GF-D8 (cell line): ENCODE measurements at places on chromosomes 11 and 22.

GRCh38 chr11:33651555-33651954 is 49.1 kb downstream of the C11orf91 start:
- DNase-seq = no peak

- no peak for DNase-seq
Observed at GRCh38 chr11:27254744-27255446, 108.1 kb downstream of the CCDC34 start.

GRCh38 chr11:44892843-44893242 is 57.8 kb downstream of the TP53I11 start:
- DNase-seq = no peak

DNA sequence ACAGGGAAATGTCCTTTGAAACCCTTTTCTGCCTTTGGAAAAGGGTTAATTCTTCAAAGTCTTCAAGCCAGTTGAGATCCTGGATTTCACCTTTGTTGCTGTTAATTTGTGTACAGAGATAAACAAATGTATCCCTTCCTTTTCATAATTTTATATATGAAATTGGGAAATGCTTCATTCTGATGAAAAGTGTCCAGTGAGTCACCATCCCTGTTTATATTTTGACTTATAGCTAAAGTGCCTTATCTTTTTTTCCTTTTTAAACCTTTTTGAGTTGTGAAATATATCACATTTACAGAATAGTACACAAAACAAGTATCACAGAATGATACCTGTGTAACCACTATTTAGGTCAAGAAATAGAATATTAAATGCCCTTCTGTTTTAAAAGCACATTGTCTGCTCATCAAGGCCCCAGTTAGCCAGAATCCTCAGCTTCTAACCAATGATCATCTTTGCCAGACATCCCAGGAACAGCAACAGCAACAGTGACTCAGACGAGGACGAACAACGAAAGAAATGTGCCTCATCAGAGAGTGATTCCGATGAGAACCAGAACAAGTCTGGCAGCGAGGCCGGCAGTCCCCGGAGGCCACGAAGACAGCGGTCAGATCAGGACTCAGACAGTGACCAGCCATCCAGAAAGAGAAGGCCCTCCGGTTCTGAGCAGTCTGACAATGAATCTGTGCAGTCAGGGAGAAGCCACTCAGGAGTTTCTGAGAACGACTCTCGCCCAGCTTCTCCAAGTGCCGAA is 27.3 kb downstream of the CTR9 start:
- DNase-seq = no peak

DNA sequence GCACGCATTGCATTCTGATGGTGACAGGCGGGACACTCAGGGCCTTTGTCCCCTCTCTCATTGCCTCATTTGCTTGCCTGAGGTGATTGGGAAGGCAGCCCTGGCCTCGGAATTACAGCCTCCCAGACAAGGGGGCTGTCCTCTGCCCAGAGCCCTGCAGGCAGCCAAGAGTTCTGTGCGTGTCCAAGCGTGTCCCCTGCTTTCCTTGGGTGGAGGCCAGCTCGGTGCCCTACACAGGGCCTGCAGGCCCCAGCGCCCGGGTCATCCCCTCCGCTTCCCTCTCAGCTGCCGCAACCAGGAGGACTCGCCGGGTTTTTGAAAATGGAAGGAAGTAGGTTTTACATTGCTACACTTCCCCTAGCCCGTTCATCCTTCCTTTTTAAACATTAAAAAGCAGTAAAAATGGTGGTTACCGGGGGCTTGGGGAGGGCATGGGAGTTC is 1.9 kb downstream of the GRAMD4 start:
- peak; percentile 89 for DNase-seq

GRCh38 chr22:41043722-41044121 is 48.7 kb upstream of the EP300 start:
- peak; percentile 86 for DNase-seq

- DNase-seq = no peak
Observed at GRCh38 chr11:110951037-110951949, 239.1 kb upstream of the ARHGAP20 start.

DNA sequence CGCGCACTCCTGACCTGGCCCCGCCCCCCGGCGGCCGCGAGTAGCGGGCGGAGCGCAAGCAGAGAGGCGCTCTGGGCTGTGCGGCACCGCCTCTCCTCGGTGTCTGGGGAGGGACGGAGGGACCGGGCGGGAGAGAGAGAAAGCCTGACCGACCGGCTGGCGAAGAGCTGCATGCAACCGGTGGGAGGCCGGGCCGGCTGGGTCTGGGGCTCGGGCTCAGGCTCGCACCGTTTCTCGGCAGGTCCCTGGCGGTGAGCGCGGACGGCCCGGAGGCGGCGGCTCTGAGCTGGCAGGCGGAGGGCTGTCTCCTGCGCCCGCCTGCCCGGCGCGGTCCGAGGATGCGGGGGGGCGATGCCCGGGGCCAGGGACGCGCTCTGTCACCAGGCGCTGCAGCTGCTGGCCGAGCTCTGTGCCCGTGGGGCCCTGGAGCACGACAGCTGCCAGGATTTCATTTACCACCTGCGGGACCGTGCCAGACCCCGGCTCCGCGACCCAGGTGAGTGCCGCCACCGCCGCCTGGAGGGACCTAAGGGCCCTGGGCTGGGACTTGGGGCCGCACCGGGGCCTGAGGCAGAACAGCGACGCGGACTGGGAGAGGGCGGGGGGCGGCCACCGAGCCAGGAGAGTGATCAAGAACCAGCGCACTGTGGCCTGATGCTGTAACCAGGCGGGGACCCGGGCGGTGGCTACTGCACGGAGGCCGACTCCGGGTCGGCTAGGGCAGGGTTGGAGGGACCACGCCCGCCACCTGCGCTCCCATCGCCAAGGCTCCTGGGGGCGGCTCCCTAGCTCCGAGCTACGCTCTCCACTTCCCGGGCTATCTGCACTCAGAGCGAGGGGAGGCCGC is at the start of gene SYT9:
Gene SYT9 (plus strand): TSS at position 69 of the 847 bp plus-strand sequence. CDS start 283 bp downstream, at position 352.
- DNase-seq = no peak

GRCh38 chr22:40019100-40019499 is 24.3 kb downstream of the FAM83F start:
- DNase-seq = no peak

- DNase-seq = no peak
Observed at GRCh38 chr22:36781656-36782627, 6.0 kb upstream of the IFT27 start.

- DNase-seq = no peak
Observed at GRCh38 chr11:23897453-23898286, 599.2 kb upstream of the LUZP2 start.

GRCh38 chr22:33975841-33976240 is 55.6 kb upstream of the LARGE1 start:
- DNase-seq = no peak

DNA sequence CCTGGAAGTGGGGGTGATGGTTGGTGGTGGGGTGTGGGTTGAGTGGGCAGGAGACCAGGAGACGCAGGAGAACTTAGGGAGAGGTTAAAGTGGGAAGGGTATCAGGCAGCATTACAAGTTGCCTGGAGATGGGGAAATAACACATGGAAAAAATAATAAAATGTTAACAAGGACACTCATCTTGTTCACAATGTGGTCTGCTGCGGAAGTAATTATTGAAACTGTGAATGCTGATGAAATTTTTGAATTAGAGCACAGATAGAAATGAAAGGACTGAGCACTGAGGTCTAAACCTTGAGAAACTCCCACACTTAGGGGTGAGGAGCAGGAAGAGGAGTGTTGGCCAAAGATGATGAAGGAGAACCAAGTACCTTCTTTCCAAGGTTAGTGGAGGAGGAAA is 346.0 kb upstream of the PLET1 start:
- no peak for DNase-seq

GRCh38 chr22:38819387-38819940 is 24.4 kb downstream of the NPTXR start:
- no peak for DNase-seq

DNA sequence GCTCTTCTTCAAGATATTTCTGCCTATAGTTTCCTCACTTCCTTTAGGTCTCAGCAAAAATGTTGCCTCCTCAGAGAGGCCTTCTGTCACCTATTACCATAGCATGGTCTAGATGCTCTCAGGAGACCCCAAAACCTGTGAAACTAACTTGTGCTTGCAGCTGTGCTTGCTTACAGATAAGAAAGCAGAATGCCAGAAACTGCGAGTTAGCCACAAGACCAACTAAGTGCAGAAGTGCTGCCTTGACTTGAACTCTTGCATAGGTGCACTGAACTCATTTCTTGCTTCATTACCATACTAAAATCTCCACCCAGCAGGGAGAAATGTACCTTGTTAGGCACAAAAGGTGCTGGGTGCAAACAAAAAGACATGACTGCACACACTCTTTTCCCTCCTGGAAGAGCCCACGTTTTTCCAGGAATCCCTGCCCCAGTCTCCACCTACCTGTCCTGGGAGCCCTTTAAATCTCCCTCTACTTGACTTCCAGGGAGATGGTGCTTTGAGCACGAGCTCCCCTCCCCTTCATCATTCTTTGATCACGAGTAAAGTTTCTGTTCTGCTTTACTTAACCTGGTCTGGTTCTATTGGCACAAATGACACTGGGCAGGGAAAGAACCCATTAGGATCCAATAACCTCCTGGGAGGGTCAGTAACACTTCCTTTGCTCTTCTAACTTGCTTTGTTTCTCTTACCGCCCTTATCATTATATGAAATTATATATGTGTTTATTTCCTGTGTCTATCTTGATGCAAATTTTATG is 137.7 kb upstream of the DDI1 start:
- DNase-seq = no peak

- no peak for DNase-seq
Observed at GRCh38 chr11:27416568-27417176, 53.7 kb upstream of the CCDC34 start.

- no peak for DNase-seq
Observed at GRCh38 chr11:27361649-27362431, 1.2 kb downstream of the CCDC34 start.

DNA sequence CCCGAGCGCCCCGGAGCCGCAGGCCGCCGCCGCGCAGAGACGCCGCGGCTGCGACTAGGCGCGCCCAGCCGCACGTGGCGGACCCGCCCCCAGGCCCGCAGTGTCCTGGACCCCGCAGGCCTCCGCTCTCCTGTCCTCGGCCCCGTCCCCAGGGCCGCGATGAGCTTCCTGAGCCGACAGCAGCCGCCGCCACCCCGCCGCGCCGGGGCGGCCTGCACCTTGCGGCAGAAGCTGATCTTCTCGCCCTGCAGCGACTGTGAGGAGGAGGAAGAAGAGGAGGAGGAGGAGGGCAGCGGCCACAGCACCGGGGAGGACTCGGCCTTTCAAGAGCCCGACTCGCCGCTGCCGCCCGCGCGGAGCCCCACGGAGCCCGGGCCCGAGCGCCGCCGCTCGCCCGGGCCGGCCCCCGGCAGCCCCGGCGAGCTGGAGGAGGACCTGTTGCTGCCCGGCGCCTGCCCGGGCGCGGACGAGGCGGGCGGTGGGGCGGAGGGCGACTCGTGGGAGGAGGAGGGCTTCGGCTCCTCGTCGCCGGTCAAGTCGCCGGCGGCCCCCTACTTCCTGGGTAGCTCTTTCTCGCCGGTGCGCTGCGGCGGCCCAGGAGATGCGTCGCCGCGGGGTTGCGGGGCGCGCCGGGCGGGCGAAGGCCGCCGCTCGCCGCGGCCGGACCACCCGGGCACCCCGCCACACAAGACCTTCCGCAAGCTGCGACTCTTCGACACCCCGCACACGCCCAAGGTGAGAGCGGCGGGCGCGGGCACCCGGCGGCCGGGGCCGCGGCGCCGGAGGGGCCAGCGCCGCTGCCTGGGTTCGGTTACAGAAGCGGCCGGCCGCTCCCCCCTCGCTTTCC is 528 bp downstream of the WEE1 start:
- DNase-seq = no peak

DNA sequence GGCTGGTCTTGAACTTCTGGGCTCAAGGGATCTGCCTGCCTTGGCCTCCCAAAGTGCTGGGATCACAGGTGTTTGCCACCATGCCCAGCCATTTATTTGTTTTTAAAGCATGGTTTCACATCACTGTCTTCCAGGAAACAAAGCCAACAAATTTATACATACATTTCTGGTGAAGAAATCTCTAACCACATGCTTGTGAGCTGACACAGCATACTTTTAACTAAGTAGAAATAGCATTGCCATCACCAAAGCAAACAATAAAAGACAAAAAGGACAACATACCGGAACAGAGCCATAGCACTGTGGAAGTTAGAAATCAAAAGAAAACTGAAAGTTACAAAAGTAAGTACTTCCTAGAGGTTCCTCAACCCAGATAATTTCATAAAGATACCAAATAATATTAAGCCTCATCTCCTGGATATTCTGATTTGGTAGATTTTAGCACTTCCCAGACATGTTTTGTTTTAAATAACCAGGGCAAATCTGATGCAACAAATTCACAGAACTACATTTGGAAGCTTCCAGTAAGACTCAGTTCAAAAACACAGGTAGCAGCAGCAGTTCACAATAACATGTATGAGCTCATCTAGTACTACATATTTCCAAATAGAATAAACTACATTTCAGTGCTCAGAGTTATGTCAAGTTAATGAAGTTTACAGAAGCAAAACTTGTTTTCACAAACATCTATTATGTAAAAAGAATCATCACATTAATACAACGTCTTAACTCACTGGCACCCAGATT is 70.6 kb downstream of the RRAS2 start:
- DNase-seq = no peak

- no peak for DNase-seq
Observed at GRCh38 chr11:98793276-98793675, 227.5 kb upstream of the CNTN5 start.

- DNase-seq = no peak
Observed at GRCh38 chr11:112822478-112823274, 138.5 kb upstream of the NCAM1 start.

DNA sequence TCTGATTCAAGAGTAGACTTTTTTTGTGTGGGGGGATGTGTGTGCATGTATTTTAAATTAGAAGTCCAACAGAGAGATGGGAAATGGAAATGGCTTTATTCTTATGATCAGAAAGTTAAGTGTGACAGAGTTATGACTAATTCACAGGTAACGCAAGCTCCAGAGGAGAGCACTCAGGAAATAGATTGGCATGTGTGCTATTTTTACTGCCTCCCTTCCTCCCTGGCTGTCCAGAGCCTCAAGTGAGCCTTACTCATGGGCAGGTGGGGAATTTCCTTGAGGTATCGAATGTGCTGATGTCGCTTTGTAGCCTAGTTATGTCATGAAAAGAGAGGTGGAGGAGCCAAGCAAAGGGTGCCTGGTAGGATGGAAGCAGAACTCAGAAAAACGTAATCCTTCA is 70.3 kb upstream of the BDNF start:
- DNase-seq = no peak
